ENCODE measurements at places on chromosomes 6 and 20.

GRCh38 chr6:125485757-125486156 lies 184.0 kb upstream of the HDDC2 start:
- no peak for DNase-seq

- DNase-seq = no peak
These were observed 135.3 kb downstream of the THBS2 start for GRCh38 chr6:169118346-169118830.

DNA sequence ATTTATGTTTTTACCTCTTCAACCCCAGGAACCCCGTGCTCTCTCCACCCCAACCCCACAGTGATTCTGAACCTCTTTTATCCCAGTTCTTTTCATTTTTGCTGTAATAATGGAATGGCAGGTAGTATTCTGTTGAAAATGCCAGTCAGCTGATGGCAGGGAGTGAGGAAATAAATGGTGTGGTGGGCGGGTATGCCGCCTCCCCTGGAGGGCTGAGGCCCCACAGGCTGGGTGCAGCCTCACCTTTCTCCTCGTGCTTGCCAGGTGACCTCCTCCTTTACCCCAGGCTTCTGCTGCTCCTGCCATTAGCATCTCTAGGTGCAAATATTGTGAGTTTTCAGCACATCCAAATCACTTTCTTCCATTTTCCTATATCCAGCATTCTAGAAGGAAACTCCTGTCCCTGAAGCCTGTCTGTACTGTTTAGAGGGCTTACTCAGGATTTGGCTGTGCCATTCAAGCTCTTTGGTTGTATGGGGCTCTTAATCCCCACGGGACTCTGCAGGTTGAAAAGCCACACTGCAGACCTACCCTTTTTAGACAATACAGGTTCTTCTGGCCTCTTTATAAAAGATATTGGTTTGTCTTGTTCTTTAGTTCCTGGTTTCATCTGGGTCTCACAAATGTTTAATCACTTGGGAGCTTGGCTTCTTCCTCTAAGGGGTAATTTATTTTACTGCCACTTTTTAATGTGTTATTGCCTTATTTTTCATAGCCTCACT lies 201.8 kb downstream of the JARID2 start:
- DNase-seq = no peak

DNA sequence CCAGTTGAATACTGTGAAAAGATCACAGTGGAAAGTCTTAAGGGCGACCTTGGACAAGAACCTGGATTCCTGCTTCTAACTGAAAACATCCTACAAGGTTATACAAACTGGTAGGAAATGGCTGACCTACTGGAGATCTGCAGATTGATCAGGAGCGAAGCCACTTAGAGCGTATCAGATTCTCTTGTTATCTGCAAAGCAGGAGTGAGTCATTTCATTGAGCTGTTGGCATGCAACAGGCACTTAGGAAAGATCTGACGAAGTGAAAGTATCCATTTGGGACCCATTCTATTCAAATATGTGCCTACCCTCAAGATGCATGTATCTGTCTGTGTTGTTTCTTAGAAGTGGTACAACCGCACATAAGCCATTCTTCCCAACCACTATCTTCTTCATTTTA lies 131.2 kb upstream of the RIN2 start:
- DNase-seq = no peak

DNA sequence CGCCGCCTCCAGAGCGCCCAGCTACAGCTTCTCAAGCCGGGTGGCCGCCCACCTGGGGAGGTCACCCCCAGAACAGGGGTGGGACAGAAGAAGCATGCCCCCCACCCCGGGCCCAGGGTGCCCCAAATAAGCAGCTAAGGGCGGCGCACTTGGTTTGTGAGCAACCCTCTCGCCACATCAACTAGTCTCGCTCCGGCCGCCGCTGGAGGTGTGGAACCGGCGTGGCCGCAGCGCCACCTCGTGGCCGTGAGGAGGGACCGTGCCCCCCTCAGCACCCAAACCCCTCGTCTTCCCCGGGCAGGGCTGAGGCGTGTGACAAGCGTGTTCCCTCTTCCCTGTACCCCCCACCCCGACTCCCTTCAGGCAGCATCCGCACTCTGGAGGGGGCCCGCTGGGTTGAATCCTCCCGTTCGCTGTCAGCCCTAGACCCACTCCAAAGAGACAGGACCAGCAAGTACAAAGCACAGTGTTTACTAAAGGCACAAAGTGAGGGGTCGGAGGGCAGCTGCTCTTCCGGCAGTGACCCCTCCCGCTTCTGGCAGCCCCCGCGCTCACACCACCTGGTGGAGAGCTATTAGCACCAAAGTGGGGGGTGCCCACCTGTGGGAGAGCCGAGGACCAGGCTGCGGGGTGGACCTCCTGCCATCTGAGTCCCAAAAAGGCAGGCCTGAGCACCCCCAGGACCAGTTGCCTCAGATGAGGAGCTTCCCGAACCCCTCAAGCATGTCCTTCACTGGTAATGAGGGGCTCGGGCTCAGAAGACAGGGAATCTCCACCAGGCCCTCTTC lies 45.4 kb downstream of the MDFI start:
- no peak for DNase-seq
